ENCODE measurements at places on chromosomes 16 and 17. TPM values are rescaled to one million over a fixed set of nuclear protein-coding genes. Genes with fewer than 3 reads are reported as not detected.

- DNase-seq: no peak
These were observed 590.6 kb upstream of the SOX9 start for GRCh38 chr17:71530248-71530647.

Gene ALOX15
- not detected for polyA plus RNA-seq

DNA sequence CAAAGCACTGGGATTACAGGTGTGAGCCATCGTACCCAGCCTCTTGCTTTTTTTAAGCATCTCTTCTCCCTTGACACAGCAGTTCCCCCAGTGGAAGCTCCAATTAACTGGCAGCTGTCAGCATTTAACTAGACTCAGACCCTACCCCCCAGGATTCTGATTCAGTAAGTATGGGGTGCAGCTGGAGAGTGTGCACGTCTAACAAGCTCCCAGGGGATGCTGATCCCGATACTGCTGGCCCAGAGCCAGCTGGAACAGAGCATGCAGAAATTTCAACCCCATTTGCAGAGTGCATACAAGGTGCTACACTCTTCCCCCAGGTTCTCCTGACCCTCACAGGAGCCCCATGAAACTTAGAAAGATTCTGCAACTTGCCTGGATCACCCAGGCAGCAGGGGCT is 27.7 kb upstream of the BCO1 start:
- no peak for DNase-seq

GRCh38 chr16:71880176-71880575 is 3.8 kb downstream of the ZNF821 start:
- DNase-seq: no peak

DNA sequence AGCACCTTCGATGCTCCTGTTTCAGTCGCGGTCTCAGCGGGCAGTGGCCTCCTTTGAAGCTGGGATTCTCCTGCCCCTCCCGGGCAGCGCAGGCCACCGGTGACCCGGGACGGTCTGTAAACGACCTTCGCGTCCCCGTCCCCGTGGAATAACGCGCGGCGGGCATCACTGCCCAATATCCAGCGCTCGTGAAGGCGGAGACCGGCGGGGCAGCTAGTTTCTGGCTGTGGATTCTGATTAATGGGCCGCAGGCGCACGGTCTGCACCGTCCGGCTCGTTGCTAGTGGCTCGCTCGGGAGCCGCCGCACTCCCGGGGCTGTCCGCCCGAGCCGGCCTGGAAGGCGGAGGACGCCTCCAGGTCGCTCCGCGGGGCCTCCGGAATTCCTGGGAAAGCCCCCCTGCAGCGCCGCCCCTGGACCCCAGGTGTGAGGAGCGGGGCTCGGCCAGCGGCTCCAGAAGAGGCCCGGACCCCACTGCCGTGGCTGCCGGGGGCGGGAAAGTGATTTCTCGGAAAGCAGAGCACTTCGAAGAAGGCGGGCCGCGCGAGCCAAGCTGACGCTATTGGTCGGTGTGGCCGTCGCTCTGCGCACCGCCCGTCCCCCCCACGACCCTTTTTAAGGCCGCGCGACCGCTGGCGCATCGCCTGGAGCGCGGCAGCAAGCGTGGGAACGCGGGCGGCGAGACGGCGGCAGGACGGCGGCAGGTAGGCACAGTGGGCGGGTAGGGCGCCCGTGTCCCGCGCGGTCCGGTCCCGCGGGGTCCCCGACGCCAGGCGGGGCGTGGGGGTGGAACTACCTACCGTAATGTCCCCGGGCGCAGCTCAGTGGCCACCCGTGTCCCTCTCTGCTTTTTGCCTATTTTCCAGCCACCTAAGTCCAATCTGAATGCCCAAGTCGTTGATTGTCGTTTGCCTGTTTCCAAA is at the start of gene IRF8:
Gene IRF8 (plus strand): TSS at position 642 of the 922 bp plus-strand sequence. CDS start 3,854 bp downstream, outside the sequence.
- DNase-seq: no peak

- DNase-seq: no peak
These were observed 35.1 kb downstream of the IGF2BP1 start for GRCh38 chr17:49031965-49032928.

Gene KRT32
- polyA plus RNA-seq: 0.38 TPM

Gene GFAP
- polyA plus RNA-seq: 0.13 TPM

Gene MT1B
- not detected for polyA plus RNA-seq

Gene STX4
- polyA plus RNA-seq: 53.6 TPM

All from BJ (cell line).